Activated CD8-positive, alpha-beta memory T cell treated with anti-CD3 and anti-CD28 coated beads for 48 hours (primary cell): ENCODE measurements at places on chromosomes 7 and 10.

DNA sequence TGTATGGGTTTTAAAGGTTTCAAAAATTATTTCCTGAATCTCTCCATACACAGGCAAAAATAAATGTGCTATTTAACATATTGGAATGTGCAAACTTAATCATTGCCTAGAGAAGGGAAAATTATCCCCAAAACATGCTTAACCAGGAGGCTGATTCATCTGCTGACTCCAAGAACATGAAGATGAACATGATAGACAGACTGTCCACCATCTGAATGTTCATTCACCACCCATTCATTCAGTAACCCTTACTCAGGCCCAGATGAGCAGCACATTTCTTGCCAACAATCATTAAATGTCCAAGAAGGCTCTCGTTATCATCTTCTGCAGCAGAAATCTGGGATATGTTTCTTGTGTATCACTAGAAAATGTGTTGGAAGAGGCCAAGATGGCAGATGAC, 110.6 kb downstream of the PPP1R9A start:
- no peak for DNase-seq

DNA sequence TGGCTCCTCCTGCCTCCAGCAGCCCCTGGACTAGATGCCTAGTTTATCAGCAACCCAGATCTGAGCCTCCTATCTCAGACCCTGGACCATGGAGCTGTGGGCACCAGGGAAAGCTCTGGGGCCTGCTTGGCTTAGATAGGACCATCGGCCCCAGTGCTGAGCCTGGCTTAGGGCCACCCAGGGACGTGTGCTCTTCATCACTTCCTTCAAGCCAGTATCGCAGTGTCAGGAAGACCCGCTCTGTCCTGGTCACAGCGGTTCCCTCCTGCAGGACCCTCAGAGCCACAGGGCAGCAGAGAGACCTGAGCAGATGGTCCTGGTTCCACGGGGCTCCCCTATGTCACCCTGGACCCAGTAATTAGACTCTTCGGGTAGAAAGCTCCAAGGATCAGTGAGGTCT, 105.7 kb upstream of the FAM20C start:
- no peak for DNase-seq

DNA sequence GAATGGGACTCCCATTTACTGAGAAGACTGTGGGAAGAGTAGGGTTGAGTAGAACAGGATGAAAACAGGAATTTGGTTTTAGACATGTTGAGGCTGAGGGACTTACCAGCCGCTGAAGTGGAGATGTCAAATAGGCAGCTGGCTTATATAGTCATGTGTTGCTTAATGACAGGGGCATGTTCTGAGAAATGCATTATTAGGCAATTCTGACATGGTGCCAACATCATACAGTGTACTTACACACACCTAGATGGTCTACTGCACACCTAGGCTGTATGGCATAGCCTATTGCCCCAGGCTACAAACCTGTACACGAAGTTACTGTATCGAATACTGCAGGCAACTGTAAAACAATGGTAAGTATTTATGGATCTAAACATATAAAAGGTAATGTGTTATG, 17.5 kb downstream of the ARL3 start:
- no peak for DNase-seq

DNA sequence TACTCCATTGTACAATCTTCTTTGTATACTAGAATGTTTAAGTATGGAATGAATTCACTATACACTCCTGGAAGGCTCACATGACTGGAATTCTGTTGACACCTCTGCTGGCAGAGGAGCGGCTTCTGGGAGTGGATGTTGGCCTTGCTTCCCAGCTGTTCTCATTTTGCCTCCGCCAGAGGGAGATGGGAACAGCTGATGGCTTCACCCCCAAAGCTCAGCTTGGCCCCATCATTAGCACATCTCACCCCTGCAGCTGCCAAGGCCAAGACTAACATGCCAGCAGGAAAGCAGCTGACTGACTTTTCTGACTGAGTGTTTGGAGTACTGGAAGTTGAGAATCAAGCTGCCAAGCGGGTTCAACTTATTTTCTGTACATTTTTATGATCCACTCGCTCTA, 15.1 kb downstream of the ADAM12 start:
- DNase-seq: no peak

- no peak for DNase-seq
Observed at GRCh38 chr10:33174674-33175434, 159.6 kb downstream of the NRP1 start.

GRCh38 chr10:30683496-30683895, 53.9 kb upstream of the LYZL2 start:
- no peak for DNase-seq

DNA sequence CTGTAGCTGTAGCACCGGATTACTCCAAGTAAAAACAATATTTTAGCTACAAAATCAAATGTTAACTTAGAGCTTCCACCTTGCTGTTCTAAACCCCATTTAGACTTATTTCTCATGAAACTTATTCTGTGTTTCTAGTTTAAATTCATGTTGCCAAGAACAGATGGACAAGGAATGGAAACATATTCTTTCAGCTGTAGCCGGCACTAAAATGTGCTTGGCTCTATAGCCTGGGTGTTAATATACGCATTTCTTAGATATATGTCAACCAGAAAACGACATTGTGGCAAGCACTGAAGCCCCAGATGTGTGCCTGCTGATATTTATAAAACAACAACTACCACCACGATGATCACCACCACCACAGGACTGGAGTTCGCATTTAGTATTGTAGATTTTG, 190.3 kb upstream of the ETV1 start:
- no peak for DNase-seq

DNA sequence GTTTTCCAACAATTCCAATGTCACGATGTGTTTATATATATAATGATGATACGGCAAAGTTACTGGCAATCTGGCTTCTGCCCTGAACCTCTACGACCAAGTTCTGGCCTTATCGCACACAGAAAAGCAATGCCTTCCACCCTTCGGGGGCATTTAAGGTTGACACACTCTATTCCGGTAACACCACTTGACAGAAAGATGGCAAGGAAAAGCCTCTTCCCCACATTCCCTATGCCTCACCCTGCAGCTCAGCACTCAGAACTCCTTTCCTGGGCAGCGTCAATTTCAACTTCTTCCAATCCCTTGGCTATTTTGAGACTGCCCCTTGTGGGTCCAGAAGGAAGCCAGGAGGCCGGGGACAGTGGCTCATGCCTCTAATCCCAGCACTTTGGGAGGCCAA, 2.5 kb upstream of the ADRB1 start:
- DNase-seq: no peak

DNA sequence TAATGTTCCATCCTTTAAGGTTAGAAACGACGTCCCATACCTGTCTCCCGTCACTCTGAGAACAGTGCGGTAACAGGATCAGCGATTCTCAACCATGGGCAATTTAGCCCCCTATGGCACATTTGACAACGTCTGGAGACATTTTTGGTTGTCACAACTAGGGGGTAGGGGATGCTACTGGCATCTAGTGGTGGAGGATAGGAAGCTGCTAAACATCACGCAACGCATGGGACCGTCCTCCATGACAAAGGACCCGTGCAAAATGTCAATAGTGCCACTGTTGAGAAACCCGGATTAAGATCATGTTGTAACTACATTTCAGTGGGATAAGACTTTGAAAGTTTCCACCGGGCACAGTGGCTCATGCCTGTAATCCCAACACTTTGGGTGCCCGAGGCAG, 5.0 kb upstream of the PAXIP1 start:
- DNase-seq: no peak

GRCh38 chr10:6083523-6084475, 5.0 kb upstream of the RBM17 start:
- DNase-seq: no peak

- no peak for DNase-seq
Observed at GRCh38 chr10:10730471-10731043, 287.1 kb upstream of the CELF2 start.

- no peak for DNase-seq
Observed at GRCh38 chr10:126808103-126808502, 97.1 kb upstream of the DOCK1 start.

GRCh38 chr7:41175435-41175834, 527.5 kb downstream of the INHBA start:
- no peak for DNase-seq

GRCh38 chr10:3877211-3878000, 92.4 kb upstream of the KLF6 start:
- DNase-seq: no peak

DNA sequence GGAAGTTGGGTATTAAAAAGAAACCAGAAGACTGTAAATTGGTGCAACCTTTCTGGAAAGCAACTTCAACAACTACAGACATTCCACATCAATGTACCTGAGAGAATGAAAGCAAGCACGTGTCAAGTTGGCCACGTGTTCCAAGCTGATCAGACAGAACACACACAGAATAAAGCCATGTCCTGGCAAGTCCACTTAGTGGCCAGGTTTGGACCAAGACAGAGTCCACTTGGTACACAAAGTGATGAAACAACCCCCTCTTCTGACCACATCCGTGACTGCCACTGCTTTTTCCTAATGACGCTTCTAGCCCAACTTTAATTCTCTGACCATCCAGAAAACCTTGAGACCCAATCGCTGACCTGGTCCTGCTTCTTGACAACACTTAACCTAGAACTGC, 109.4 kb downstream of the ABLIM1 start:
- DNase-seq: no peak
